ENCODE measurements at places on chromosomes 13 and 19. TPM values are rescaled to one million over a fixed set of nuclear protein-coding genes. Genes with fewer than 3 reads are reported as not detected.

The ASF1B gene
- polyA plus RNA-seq: 0.34 TPM

The NLRP7 gene
- not detected for polyA plus RNA-seq

The PSG5 gene
- not detected for polyA plus RNA-seq

The KLK4 gene
- not detected for polyA plus RNA-seq

The PRKCG gene
- 0.99 TPM for polyA plus RNA-seq

The KMT2B gene
- 15.8 TPM for polyA plus RNA-seq

The CBY2 gene
- not detected for polyA plus RNA-seq

The FCER2 gene
- polyA plus RNA-seq: not detected

The NLRP9 gene
- not detected for polyA plus RNA-seq

The LGALS4 gene
- polyA plus RNA-seq: 1.3 TPM

The ZFP82 gene
- polyA plus RNA-seq: 17.1 TPM

The PDCD5 gene
- 183 TPM for polyA plus RNA-seq

The CD209 gene
- not detected for polyA plus RNA-seq

The ZNF667 gene
- 17.4 TPM for polyA plus RNA-seq

The ZNF99 gene
- not detected for polyA plus RNA-seq

The PSG6 gene
- polyA plus RNA-seq: not detected

The ZNF724 gene
- polyA plus RNA-seq: 2.4 TPM

The CCDC70 gene
- polyA plus RNA-seq: not detected

The CYP2A6 gene
- polyA plus RNA-seq: not detected

The C2CD4C gene
- polyA plus RNA-seq: 22.8 TPM

The NDUFA13 gene
- 308 TPM for polyA plus RNA-seq

The ZNF444 gene
- 45.6 TPM for polyA plus RNA-seq

The NXNL1 gene
- not detected for polyA plus RNA-seq

The CEACAM18 gene
- polyA plus RNA-seq: not detected

The RYR1 gene
- polyA plus RNA-seq: 0.44 TPM
